ENCODE measurements at places on chromosomes 16 and 17.

DNA sequence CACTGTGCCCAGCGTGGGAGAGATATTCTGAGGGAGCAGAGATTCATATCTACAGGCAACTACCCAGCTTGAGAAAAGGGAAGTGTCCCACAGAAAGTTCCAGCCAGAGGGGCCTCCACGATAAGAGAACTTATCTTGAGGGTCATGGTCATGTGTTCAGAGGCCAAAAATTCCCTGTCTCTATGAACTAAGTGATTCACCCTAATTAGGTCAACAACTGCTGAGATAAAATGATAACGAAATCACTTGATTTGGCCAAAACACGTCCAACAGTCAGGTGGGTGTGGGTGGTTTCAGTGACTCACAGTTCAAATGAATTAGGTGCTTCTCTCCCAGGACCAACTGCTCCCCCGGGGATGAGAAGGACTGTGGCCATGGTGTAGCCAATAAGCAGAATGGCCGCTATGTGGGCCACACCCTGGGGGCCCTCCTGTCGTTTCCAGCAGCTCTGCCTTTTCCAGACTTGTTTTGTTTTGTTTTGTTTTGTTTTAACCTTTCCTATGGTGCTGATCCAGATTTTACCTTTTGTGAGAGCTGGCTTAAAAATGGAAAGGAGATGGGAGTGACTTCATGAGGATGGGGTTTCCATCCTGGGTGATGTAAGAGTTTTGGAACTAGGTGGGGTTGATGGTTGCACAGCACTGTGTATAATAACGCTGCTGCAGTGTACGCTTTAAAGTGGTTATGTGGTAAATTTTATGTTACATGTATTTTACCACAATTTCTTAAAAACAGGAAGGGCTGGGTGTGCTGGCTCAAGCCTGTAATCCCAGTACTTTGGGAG lies 8.7 kb downstream of the DNAI2 start:
- peak; percentile 77 for DNase-seq

DNA sequence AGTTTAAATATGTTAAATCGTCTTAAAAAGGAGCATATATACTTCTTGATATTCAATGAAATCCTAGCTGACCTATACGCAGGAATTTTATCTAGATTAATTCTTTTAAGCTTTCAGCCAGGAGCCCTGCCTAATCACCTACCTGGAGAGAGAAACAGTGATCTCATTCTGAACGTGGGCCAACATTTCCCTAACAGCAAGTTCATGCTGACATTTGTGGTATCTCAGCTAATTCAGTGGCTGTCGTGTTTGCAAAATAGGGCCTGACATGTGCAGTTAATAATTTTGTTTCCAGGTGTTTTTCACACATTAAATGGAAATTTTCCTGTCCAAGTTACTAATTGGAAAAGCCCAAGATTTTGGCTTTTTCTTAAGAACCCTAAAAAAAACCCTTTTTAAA lies 17.4 kb downstream of the KRT24 start:
- no peak for DNase-seq

DNA sequence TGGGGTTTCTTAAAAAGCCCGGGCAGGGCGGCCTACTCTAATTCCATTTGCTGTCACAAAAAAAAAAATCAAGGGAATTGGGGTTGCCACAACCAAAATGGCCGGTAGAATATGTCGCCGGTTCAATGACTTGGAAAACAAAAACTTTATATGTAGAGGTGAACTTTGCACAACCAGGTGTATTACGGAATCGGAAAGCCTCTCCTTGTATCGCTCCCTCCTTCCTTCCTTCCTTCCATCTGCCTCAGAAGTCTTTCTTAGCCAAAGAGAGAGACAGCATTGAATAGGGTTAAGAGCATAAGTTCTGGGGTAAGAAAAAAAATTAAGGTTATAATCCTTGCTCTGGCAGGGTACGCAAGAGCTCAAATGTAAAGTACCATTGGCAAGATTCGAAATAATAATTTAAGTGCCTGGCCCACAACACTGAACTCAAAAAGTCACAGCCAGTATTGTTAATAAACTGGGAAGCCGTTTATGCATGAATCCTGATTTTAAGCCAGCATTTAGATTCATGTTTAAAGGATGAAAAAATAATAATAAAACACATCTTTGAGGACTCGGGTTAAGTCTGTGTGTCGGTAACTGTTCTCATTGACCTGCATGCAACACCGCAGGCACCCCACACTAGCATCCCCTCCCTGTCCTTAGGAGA lies 522 bp upstream of the GLG1 start:
- no peak for DNase-seq

- no peak for DNase-seq
Observed at GRCh38 chr16:88477631-88478519, 24.8 kb downstream of the ZFPM1 start.

DNA sequence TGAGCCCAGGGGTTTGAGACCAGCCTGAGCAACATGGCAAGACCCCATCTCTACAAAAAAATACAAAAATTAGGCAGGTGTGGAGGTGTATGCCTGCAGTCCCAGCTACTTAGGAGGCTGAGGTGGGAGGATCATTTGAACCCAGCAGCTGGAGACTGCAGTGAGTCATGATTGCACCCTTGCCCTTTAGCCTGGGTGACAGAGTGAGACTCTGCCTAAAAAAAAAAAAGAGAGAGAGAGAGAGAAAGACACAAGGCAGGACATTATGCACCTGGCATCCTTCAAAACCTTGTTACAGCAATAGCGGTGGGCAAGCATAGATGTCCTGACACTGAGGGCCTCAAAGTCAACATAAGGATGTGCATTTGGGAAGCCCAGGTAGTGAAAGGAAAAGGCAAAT lies 19.9 kb upstream of the SIAH1 start:
- DNase-seq: no peak

GRCh38 chr17:66967837-66968543 lies 3.5 kb downstream of the CACNG4 start:
- DNase-seq: no peak

DNA sequence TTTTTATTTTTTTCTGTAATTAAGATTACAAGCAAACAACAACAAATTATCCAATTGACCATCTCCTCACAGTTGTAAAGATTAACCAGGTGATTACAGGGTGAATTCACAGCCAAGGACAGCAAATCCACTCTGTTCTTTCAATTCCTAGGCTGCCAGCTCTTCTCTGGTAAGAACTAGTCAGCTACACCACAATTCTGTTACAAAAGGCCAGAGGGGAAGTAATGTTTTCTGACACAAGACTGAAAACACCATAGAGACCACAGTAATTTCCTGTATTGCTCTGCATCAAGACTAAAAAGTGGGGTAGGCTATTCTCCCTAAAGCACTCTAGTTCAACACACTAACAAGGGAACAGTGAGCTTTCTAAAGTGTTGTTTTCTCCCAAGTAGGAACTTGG lies 10.6 kb downstream of the CA10 start:
- peak; percentile 26 for DNase-seq

DNA sequence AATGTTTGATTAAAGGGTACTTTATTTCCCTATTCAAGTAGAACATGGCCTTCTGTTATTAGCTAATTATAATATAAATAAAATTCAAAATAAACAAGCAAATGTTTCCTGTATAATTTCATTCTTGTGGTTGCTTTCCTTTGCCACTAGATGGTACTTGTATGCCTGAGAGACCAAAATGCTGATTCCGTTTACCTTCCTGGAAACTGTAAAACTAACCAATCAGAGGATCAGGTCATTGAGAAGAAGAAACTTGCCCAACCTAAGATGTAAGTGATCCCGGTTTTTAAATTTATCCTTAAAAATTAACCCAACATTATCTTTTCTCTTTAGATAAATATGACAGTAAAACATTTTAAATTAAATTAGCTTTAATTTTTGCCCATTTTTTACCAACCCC lies 8.1 kb upstream of the ABCA5 start:
- DNase-seq: peak; percentile 35

- DNase-seq: peak; percentile 42
Observed at GRCh38 chr16:65244787-65245186, 122.9 kb upstream of the CDH11 start.

- no peak for DNase-seq
Observed at GRCh38 chr17:74544991-74545842, 698 bp downstream of the CD300C start.

DNA sequence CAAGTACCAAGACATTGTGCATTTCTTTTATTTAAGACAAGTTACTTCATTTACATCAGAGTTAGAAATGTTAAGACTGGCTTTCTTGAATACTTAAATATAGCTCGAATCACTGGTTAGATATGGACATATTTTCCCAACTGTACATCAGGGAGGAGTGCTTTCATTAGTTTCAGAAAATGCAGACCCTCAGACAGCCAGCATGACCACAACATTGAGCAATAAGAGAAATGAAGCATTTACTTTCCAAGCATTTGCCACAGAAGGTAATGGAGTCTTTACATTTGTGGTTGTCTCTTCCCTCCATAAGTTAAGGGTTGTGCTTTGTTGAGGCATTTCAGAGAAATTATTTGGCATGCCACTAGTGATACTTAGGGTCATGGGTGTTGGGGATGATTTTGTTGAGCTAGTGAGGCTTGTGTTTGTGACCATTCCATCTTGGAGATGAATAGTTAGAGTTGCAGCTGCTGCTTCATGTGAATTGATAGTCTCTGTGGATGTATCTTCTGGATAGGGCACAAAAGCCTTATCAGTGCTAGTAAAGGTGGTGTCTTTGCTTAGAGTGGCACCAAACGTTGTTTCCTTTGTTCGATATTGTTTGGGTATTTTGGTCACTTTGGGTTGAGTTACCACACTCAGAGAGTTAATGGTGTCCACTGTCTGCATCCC lies 2.1 kb downstream of the OMG start:
- peak; percentile 41 for DNase-seq

DNA sequence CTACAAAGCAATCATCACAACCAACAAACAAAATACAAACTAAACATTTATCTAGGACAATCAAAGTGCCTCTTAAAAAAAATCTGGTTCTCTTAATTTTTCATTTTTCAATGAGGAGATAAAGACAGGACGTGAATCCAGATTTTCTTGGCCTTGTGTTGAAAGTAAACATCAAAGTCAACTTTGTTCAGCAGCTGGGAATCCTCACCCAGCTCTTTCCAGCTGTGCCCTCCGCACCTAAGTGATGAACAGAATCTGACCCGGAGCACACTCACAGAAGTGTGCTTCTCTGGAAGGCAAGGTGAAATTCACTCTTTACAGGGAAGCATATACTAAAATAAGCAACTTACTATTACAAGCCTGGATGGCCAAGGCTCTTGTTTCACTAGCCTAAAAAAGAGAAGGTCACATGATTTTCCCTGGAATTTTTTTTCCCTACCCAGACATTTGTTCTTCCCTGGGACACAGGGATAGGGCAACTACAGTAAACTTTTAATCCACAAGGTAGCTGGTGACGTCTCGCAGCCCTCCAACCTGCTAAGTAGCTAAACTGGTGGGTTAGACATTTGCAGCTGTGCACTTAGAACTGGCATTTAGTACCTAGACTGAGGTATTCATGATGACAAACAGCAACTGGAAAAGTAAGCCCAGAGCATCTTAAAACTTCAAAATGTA lies 3.2 kb downstream of the WIPI1 start:
- no peak for DNase-seq

GRCh38 chr17:57313097-57313835 lies 56.9 kb downstream of the MSI2 start:
- DNase-seq: no peak

GRCh38 chr16:85445779-85446222 lies 167.3 kb upstream of the GSE1 start:
- DNase-seq: no peak

GRCh38 chr17:1735834-1736347 lies 6.8 kb upstream of the SERPINF2 start:
- no peak for DNase-seq

GRCh38 chr17:69066482-69066881 lies 5.8 kb upstream of the ABCA9 start:
- DNase-seq: no peak

DNA sequence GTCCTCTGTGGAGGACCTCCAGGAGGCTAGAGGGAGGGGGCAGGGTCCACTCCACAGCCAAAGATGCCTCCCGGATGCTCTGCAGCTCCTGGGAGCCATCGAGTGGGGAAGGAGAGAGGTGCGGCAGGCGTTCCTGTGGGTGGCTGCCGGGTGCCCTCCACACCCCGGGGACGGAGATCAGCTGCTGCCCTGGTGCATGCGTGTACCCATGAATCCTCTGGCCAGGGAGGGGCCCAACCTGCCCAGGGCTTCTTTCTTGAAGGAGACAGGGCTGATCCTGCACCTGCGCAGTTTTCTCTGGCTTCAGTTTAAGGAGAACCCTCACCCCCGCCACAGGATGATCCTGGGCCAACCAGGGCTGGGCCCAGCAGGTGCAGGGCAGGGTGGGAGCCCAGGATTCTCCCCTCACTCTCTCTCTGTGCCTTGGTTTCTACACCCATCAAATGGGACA lies 33.5 kb upstream of the DOC2B start:
- DNase-seq: no peak

DNA sequence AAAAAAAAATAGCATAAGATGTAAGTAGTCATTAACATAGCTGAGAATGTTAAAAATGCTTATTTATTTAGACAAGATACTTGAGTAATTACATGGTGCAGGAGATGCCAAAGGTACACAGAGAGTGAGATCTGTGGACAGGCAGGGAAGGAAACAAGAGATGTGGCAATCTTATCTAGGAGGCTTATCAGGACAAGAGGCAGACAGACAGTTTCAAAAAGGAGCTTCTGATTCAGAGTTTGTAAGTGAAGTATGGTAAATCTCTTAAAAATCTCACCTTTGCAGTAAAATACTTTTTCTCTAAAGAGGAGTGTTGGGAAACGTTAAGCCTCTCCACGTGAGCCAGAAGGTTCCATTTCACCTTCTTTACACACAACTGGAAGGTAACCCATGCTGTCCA lies 19.9 kb upstream of the GHDC start:
- DNase-seq: no peak

- no peak for DNase-seq
Observed at GRCh38 chr16:80082906-80083305, 457.9 kb upstream of the DYNLRB2 start.

DNA sequence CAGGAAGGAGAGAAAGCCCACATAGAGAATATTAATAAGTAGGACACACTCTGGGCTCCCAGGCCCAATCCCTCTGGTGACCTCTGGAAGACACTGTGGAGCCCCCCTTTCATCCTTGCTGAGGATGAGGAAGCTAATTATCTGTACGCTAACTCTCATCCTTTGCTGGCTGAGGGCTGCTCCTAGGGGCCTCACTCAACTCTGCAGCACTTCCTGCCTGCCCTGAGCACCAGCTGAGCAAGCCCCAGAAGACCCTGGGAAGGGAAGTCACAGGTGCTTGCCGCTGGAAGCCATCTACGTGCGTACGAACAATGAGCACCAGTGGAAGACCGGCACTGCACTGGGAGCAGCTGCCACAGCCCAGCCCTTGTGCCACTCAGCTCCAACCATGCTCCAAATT lies 145.8 kb upstream of the CDH5 start:
- no peak for DNase-seq

DNA sequence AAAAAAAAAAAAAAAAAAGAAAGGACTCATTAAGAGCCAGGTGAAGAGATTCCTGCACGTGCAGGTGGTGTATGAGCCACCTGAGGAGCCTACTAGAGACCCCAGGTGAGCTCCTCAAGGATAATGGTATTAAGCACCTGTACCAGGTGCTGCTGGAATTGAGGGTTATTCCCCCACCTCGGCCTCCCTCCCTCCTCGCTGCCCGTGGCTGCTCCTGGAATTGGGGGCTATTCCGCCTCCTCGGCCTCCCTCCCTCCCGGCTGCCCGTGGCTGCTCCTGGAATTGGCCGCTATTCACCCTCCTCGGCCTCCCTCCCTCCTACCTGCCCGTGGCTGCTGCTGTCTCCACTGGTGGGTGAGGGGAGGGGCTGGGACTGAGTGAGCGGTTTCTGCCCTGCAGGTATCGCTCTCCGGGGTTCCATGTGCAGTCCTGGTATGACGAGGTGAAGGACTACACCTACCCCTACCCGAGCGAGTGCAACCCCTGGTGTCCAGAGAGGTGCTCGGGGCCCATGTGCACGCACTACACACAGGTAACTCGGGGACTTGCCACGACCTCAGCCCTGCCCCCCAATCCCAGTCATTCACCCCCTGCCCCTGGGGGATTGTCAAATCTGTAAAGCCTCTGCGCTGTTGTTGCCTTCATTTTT lies 29.3 kb downstream of the CRISPLD2 start:
- DNase-seq: no peak

Data from astrocyte (in vitro differentiated cells and primary cell).